ENCODE measurements at places on chromosomes 11 and 22. TPM values are rescaled to one million over a fixed set of nuclear protein-coding genes. Genes with fewer than 3 reads are reported as not detected.

DNA sequence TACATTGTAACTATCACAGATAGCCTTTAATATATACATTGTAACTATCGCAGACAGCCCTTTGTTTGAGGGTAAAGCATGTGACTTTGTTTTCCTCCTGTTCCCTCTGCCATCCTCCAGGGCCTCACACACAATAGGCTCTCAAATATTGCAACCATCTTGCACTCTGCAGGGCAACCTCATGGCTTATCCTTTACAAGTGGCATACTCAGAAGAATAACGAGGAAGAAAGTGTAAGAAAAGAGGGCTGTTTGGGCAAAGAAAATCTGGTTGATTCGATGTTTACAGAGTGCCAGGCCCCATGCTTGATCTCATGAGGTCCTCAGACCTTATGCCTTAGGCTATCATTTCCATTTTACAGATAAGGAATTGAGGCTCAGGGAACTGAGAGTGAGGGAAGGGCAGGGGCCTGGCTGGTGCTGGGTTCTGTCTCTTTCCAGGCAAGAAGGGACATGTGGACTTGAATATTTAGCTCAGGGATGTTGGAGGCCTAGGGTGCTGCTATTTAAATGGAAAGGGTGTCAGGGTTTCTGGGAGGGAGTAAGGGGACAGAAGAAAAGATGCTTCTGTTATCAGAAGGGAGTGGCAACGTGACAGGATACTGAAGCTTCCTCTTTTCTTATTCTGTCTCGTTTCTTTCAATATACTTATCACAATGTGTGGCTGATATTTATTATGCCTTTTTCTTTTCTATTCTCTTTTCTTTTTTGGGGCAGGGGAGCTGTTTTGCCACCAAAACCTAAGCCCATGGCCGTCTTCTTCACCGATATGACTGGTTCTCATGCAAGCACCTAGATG, 1.1 kb upstream of the SAMM50 start:
- DNase-seq, result no peak

- no peak for DNase-seq
Measured at GRCh38 chr22:24142241-24142640, 39.0 kb upstream of the SUSD2 start.

DNA sequence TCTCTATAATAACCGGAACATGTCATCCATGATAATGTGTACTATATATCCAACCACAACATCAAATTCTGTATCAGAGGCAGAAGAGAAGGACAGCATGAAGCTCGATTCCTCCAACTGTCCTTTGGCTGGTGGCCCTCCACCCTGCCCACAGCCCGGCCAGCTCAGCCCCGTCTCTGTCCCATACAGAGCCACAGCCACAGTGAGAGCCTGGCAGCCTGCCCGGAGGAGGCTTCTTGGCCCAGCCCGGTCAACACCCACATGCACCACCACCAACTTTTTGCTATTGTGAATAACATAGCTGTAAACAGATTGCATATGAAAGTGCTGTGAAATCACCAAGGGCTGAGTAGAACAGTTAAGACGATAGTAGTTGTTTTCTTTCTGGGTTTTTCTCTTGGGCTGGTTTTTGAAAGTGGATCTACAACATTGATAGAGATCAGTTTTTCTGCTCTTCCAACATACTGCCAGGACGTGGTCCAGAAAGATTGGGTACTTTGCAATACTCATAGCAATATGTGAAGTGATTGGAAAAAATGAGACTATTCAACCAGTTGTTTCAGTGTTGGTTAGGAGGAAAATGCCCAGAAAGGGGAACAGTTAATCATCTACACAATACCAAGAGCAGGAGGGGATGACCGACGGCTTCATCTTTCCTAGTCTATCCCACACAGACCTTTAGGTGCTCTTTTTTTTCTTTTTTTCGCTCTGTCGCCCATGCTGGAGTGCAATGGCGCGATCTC, 6.9 kb upstream of the TUBA8 start:
- DNase-seq, result no peak

GRCh38 chr11:133778161-133778560, 67.2 kb downstream of the SPATA19 start:
- DNase-seq, result no peak

GRCh38 chr11:128666397-128666796, 27.5 kb upstream of the FLI1 start:
- no peak for DNase-seq

DNA sequence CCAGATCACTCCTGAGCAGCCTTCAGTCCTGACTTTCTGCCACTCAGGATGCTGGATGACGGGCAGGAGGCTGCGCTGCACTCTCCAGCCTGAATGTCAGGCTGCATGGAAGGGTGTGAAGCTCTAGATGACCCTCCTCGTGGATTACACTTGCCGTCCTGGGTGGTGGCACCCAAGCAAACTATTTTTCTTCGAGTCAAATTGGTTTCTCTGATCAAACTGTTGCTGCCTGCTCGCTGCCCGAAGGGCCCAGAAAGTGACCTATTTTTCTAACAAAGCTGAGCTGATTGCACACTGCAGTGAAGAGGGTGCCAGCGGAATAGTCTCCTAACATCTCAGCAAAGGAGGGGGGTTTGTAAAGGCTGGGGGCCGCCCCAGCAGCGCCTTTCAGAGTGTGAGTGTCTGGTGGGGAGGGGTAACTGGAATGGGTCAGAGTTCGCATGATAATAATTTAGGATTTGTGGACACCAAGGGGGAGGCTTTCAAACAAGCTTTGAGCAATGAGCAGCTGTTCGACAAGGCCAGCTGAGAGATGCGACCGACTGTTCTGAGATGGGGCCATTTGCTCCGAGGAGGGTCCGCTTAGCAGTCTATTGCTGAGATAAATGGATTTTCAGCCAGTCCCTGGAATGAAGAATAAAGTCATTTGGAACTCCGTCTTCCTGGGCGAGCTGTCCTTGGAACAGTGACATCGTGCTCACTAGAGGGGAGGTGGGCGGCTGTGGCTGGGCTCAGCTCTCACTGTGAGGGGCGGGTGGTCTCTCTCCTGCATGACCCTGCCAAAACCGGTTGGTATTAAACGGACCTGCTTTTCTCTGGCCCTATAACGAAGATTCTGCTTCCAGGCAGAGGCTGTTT, 537.6 kb downstream of the BRD1 start:
- no peak for DNase-seq

DNA sequence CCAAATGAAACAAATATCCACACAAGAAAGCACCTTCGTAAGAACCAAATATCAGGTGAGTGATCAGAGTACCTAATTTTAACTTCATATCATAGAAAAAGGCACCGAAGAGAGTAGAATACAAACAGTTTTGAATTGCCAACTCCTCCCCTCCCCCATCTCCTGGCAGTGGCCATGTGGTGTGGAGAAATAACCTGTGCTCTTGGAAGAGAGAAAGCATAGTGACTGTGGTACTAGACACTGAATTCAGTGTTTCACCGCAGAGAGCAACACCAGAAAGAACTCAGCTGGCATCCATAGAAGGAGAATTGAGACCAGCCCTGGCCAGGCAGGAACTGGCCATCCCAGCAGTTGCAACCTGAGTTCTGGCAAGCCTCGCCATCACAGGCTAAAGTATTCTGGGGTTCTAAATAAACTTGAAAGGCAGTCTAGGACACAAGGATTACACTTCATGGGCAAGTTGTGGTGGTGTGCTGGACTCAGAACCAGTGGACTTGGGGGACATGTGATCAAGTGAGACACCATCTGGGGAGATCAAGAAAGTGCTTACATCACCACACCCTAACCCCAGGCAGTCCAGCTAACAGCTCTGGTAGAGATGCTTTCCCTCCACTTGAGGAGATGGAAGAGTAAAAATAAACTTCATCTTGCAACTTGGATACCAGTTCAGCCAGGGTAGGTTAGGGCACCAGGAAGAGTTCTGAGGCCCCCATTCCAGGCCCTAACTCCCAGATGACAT, 1003.2 kb downstream of the NTM start:
- DNase-seq, result no peak

DNA sequence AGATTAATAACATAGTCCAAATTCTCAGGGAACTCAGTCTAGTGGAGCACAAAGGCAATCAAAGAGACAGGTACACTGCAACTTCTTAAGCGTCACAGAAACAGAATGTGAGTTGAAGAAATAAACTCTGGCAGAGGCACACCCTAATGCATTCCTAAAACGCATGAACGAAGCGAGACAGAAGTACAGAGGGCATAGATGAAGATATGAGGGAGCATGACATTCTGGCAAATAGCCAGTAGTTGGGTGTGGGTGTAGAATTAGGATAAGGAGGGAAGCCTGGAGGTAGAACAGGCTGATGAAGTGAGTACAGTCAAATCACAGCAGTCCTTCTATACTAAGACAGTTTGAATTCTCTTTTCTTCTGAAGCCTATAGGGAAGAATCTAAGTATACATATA, 838.7 kb upstream of the API5 start:
- no peak for DNase-seq

- DNase-seq, result no peak
Measured at GRCh38 chr22:37616201-37617083, 7.8 kb downstream of the GGA1 start.

DNA sequence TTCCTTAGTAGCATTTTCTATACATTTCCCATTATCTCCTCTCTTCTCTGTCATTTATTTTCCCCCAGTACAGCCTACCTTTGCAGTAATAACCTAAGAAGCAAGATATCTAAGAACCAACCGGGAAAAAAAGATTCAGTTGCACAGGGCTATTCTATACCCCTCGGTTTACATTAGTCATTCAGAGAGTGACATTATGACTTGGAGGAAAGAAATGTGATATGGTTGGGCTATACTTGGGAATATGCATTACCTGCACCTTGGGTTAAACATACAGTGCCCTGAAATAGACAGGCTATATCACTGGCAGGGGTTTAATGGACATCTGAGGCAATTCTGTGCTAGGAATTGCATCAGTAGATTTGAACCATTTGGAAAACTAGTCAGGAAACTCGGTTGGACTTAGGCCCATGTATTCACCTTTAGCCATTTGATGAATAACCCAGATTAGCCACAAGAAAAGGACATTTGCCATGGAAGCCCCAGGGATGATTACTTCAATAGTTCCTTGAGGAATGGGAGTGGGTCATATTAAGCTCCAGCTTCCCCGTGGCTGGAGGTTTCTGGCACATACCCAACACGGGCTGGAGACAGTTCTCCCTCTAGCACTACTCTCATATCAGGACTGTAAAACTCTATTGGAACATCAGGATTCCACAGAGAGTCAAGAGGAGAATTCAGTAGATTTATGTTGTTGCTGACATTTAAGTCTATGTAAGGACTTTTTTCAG, 973.2 kb downstream of the NTM start:
- no peak for DNase-seq

DNA sequence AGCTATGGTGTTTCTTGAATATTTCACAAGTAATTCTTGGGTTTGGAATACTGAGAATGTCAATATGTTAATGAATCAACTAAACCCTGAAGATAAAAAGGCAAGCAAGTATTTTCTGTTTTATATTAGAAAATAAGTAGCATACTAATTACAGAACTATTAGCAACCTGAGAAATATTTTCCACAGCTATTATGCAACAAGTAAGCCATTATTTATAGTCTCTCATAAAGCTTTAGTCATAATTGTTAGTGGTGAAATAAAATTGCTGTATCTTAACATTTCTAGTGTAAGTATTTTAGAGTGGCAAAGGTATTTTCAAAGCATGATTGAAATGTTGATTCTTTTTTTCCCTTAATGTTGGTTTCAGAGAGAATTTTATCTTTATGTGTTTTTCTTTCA, 53.3 kb downstream of the FAR1 start:
- DNase-seq, result no peak

KRTAP5-11 gene
- total RNA-seq, result not detected

SLC1A2 gene
- total RNA-seq, result 0.40 TPM

FHIP1B gene
- 43.9 TPM for total RNA-seq

MRGPRF gene
- total RNA-seq, result 0.15 TPM

MOGAT2 gene
- total RNA-seq, result not detected
